Hematopoietic multipotent progenitor cell treated with erythropoietin and hydrocortisone succinate and interleukin-3 and kit ligand, for 17 days (in vitro differentiated cells): ENCODE measurements at places on chromosomes 5 and 9.

GRCh38 chr5:174723315-174723978 lies 935 bp upstream of the MSX2 start:
- DNase-seq, result no peak

DNA sequence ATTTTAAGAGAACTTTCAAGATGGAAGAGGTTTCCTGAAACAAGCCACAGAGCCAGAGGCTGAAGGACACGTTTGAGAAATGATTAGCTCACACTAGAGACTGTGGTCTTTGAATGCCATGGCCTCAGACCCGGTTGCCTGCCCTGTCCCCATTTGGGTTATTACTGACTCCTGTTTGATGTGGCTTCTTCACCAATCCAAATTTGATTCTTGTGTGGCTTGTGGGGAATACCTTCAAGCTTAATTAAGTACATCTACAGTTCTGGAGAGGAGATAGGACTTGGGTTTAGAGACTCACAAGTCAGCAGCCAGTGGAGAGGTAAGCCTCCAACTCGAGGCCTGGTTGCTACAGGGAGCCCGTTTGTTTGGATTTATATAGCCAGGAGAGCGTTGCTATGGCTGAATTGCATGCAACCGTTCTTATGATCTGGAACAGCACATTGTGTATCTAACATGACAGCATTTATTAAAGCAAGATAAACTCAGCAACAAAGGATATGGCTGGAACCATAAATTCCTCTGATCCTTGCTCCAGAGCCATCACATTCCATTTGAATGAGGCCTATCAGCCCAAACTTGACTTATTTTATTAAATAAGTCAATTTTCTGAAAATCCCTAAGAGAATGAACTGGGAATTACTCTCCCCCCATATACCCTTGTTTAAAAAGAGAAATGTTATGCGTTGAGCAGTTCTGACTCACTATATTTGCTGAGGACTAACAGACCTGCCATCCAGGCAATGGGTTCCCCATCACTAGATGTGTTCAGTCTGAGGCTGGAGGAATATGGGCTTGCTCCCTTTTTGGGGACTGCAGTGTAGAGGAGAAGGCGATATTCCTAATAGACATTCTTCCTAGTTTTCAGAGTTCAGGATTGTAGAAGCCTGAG lies 88.4 kb upstream of the TNFSF8 start:
- DNase-seq, result no peak

DNA sequence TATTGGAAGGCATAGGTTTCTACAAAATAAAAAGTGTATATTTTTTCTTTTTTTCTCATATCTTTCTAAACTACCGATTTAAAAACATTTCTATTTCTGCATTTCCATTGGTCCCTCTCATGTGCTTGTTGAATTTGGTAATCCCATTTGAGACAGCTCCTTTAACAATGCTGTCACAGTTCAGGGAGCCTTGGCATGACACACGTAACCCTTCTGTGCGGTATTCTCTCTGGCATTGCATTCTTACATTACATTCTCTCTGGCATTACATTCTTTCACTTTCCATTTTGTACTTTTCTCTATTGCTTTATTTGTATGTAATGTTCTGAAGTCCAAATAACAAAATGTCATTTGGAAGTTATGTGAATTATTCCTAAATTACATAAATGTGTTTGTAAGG lies 150.7 kb upstream of the RASGRF2 start:
- DNase-seq, result no peak

GRCh38 chr9:126558051-126558665 lies 55.6 kb upstream of the LMX1B start:
- DNase-seq, result peak; percentile 64

GRCh38 chr5:34791761-34792244 lies 47.2 kb upstream of the TTC23L start:
- DNase-seq, result no peak

- DNase-seq, result no peak
These were observed 148.0 kb downstream of the INSYN2B start for GRCh38 chr5:169832304-169832703.

GRCh38 chr9:35415402-35416097 lies 74.4 kb upstream of the RUSC2 start:
- no peak for DNase-seq

DNA sequence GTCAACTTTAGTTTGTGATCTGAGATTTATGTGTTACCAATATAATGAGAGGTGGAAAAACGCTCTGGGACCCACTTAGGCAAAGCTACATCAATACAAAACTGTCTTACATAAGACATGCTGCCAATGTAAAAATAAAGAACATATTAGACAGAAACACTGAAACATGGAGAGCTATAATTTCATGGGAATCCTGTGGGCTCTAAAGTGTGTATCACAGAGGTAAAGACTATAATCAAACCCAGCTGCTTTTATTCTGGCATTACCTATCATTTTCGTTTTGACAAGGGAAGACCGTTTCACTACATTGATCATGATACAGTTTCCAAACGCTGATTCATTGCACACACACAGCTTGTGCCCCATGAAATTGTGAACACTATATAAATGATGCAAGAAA lies 400.5 kb upstream of the TUSC1 start:
- DNase-seq, result no peak

- DNase-seq, result peak; percentile 86
These were observed 547 bp downstream of the NIPBL start for GRCh38 chr5:36876965-36877666.
